ENCODE measurements at places on chromosomes 7 and 10.

- no peaks in the 10 kb centered on the region for H3K27me3 ChIP-seq
- no peak for DNase-seq
- H3K27ac ChIP-seq = no peak overlapping the region
- no peaks in the 10 kb centered on the region for H3K36me3 ChIP-seq
Observed at GRCh38 chr10:24503461-24504320, 220.0 kb downstream of the ARHGAP21 start.

DNA sequence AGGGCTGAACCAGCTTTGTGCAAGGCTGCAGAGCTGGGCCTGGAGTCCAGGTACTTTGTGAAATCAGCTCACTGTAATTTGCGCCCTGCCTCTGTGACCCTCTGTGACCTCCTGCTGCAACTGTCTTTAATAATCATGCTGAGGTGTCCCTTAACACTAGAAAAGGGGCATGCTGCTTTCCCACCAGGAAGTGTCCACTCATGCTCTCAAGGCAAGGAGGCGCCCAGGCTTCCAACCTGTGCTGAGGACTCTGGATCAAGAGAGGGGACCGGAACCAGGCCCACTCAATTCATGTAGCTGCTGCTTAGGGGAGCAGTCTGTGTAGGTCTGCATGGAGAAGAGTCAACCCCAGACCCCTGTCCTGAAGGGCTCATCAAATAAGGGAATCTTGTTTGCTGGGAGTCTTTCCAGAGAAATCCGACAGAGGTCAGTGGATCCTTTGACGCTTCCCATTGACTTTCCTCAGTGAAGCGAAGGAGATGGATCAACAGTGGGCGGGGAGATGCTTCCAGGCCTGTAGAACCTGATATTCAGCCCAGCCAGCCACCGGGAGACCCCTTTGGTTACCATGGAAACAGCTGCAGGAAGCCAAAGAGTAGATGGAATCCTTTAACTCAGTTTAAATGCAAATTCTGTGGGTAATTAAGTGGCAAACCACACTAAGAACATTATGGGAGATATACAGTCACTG is 945.9 kb downstream of the GRID1 start:
- no peak overlapping the region for H3K4me3 ChIP-seq
- H3K4me1 ChIP-seq = no peaks in the 10 kb centered on the region
- no peaks in the 10 kb centered on the region for H3K27me3 ChIP-seq
- H3K27ac ChIP-seq = no peak overlapping the region

DNA sequence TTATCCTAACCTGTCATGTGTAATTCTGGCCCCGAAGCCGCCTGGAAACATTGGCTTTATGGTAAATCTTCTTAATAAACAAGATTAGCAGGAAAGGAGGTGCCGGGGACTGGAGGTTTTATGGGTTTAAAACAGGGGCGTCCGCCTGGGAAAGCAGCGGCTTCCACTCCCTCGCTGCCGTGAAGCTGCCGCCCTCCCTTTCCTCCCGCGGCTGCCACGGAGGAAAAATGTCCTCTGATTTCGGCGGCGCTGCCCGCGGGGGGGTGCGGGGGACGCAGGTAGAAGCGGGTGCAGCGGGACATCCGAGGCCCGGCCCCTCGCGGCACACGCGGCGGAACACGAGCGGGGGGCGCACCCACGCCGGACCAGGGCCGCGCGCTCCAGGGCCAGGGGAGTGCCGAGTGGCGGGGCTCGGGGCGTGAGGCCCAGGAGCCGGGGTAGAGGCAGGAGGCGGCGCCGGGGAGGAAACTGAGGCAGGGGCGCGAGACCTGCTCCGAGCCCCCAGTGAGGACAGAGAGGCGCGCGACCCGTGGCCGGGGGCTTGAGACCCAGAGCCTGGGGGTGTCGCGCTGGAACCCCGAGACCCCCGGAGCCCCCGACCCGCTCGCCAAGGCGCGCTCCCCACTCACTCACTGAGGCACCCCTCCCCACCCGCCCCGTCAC is 993 bp downstream of the PTPRN2 start:
- no peak for DNase-seq
- H3K27ac ChIP-seq = no peak overlapping the region

DNA sequence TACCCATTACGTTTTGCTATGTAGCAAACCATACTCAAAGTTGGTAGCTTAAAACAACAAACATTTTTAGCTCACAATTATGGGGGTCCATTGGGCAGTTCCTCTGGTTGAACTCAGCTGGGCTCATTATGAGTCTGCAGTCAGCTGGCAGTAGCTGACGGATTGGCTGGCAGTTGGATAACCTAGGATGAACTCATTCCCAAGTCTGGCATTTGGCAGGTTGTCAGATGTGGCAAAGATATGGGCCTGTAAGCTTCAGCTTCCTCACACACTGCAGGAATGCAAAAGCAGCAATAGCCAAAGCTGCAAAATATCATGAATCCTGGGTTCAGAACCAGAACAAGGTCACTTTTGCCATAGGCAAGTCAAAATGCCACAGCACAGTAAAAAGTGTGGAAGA is 412.2 kb upstream of the SORCS1 start:
- H3K4me3 ChIP-seq = no peak overlapping the region
- H3K27me3 ChIP-seq = no peaks in the 10 kb centered on the region
- no peak for DNase-seq
- H3K27ac ChIP-seq = no peak overlapping the region
- H3K4me1 ChIP-seq = no peaks in the 10 kb centered on the region

GRCh38 chr7:76394957-76395356 is 14.5 kb downstream of the SSC4D start:
- no peak for DNase-seq
- no peak overlapping the region for H3K27ac ChIP-seq
- no peaks in the 10 kb centered on the region for H3K36me3 ChIP-seq
- H3K4me3 ChIP-seq = no peak overlapping the region

DNA sequence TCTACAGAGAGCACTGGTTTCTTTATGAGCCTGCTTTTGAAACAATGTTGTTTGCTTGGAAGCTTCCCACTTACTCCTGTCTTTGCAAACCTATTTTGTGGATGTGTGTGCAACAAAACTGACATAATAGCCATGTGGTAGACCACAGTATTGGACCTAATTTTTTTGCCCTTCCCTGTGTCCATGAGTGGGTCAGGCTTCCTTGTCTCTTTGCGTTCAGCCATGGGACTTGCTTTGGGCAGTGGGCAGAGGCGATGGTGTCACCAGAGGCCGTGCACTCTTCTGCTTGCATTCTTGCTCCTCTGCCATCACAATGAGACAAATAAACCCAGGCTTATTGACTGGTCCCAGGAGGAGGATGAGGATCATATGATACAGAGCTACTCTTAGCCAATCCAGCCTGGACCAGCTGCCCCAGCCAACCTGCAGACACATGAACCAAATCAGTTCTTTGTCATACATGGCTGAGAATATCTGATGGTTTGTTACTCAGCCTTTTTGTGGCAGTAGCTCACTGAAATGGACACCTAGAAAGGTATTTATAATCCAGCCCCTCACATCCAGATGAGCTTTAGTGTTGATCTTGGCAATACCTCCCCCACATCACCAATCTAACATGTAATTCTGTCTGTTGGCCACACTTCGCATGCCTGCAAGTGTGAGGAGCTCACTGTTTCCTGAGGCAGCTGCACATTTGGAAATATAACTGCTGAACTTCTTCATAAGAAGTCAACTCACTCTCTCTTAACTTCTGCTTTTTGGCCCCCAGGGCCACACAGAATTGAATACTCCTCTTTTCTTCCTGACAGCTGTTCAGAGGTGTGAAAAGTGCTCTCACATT is 427.8 kb upstream of the ZMIZ1 start:
- H3K27ac ChIP-seq = no peak overlapping the region
- no peak for DNase-seq
- no peaks in the 10 kb centered on the region for H3K36me3 ChIP-seq

DNA sequence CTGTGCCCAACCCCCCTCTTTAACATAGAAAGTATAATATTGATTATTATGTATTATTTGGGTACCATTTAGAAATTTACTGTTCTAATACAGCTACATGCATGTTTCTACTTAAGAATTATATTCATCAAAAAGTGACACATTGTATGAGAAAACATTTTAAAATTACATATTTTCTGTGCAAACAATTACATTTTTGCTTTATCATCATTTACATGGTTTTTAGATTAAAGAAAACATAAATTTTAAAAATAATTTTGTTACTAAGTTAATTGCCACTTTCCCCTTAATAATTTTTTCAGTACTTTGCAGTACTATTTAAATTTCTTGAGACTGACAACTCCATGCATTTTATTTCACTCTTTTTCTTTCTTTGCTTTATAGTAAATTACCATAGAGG is 95.3 kb upstream of the GATAD1 start:
- H3K4me1 ChIP-seq = no peaks in the 10 kb centered on the region
- H3K36me3 ChIP-seq = peaks cover 32% of the 10 kb centered on the region
- no peak overlapping the region for H3K27ac ChIP-seq

- no peaks in the 10 kb centered on the region for H3K36me3 ChIP-seq
Observed at GRCh38 chr10:126135941-126136595, 239.7 kb downstream of the FANK1 start.

DNA sequence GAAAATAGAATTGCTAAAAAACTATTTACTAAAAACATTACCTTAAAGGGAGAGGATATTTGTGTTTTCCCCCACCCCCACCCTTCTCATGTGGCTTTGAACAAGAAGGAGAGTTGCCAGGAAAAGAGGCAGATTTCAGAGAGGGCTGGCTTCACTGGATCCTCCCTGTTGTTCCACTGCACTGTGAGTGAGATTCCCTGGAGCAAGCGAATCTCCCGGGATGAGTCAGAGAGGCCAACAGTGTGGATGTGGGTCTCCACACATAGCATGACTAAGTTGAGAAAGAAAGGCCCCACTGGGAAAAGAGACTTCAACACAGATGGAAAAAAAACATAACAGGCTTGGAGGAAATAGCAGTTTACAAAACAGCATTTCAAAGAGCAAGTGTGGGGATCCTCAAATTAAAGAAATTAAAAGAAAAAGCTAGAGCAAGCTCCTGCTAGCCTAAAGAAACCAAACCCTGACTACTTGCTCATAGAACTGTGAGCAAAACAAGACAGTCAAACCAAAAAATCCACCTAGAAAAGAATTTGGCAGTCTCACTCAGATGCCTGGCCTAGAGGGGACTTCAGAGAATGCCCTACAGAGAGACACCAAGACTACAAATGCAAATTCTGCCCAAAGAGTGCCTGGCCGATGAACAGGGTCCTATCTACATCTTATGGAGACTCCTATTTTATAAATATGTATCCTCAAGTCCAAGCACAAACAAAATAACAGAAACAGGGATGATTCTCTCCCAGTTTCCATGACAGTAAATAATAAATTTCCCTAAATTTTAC is 3.4 kb downstream of the CAV1 start:
- H3K27ac ChIP-seq = no peak overlapping the region
- DNase-seq = no peak
- H3K36me3 ChIP-seq = no peaks in the 10 kb centered on the region
- H3K27me3 ChIP-seq = peaks cover 26% of the 10 kb centered on the region

DNA sequence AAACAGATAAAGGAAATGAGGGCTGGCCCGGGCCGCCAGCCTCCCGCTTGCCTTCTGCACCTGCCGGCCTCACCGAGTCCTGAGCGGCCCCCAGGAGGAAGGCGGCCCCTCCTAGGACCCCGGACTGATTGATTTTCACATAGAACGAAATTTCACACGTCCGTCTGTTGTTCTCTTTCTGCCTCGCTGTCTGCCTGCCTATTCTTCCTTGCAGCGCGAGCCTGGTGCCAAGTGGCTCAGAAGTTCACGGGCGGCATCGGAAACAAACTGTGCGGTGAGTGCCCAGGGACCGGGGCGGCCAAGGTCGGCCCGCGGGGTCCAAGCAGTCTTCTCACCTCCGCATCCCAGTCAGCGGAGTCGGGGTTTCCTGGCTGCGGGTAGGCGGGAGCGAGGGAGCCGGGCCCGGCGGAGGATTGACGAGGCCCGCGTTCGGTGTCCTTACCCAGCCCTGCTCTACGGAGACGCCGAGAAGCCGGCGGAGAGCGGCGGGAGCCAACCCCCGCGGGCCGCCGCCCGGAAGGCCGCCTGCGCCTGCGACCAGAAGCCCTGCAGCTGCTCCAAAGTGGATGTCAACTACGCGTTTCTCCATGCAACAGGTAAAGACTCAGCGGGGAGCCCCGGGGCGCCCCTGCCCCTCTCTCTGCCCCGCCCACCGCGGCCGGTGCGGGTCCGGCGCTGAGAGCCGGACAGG is 967 bp downstream of the GAD2 start:
- H3K27me3 ChIP-seq = peaks cover 30% of the 10 kb centered on the region
- H3K4me1 ChIP-seq = peaks cover 24% of the 10 kb centered on the region
- no peak overlapping the region for H3K27ac ChIP-seq
- no peak for DNase-seq

DNA sequence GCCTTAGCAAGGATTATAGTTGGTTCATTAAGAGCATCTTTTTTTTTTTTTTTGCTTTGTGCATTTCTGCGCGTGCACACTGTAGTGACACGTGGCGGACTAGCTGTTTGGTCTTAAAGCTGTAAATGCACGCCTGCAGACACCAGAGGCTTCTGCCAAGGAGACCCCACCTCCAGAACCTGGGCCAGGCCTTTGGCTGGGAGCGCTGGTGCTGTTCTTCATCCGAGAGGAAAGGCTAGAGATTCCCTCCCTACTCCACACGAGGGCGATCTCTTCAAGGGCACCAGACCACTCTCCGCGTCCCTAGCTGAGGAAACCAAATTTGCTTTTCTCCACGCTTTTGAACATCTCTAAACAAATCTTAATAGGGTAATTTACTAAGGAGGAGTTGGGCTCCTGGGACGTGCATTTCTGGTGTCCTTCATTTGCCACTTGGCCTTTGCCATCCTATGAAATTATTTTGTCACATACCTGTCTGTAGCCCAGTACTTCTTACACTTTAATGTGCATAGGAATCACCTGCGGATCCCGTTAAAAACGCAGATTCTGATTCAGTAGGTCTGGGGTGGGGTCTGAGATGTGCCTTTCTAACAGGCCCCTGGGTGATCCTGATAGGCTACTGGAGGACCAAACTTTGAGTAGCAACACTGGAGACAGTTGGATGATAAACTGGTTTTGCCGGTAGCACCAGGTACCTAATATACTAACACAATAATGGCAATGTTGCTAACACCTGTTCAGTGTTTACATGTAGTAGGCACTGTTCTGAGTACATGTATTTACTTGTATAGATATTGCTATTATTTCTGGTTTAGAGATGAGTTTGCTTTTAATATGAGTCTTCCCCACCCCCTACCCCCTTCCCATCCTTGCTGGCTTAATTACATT is 1.3 kb upstream of the SLC26A5 start:
- H3K4me1 ChIP-seq = peaks cover 7% of the 10 kb centered on the region
- H3K4me3 ChIP-seq = no peak overlapping the region
- peaks cover 24% of the 10 kb centered on the region for H3K27me3 ChIP-seq
- no peaks in the 10 kb centered on the region for H3K36me3 ChIP-seq
- DNase-seq = no peak

GRCh38 chr7:29247224-29247962 is 52.8 kb downstream of the CHN2 start:
- no peak overlapping the region for H3K4me3 ChIP-seq
- no peaks in the 10 kb centered on the region for H3K27me3 ChIP-seq
- no peaks in the 10 kb centered on the region for H3K4me1 ChIP-seq
- no peak overlapping the region for H3K27ac ChIP-seq

- H3K36me3 ChIP-seq = no peaks in the 10 kb centered on the region
- H3K27ac ChIP-seq = no peak overlapping the region
- no peak overlapping the region for H3K4me3 ChIP-seq
Observed at GRCh38 chr10:14074062-14074884, 256.5 kb downstream of the FRMD4A start.

Measured in effector memory CD4-positive, alpha-beta T cell (primary cell).